ENCODE measurements at places on chromosomes 12 and 14.

DNA sequence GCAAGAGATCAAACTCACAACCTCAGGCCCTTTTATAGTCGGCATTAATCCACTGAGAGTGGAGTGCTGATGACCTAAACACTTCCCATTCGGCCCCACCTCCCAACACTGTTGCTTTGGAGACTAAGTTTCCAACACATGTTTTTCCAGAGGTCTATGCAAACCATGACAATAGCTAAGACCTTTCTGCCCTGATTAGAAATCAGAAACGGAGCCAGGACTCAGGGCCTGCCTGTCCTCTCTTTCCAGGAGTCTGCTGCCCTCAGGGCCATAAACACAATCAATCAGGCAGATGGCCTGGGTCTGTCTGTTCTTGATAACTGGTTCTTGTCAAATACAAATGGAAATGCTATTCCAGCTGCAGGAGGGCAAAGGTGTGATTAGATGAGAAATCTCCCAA is 97.2 kb upstream of the PSMC1 start:
- DNase-seq, result no peak

GRCh38 chr12:2355604-2356003 is 302.8 kb downstream of the CACNA1C start:
- DNase-seq, result no peak

- DNase-seq, result no peak
These were observed 10.7 kb downstream of the CREBL2 start for GRCh38 chr12:12622418-12622817.

DNA sequence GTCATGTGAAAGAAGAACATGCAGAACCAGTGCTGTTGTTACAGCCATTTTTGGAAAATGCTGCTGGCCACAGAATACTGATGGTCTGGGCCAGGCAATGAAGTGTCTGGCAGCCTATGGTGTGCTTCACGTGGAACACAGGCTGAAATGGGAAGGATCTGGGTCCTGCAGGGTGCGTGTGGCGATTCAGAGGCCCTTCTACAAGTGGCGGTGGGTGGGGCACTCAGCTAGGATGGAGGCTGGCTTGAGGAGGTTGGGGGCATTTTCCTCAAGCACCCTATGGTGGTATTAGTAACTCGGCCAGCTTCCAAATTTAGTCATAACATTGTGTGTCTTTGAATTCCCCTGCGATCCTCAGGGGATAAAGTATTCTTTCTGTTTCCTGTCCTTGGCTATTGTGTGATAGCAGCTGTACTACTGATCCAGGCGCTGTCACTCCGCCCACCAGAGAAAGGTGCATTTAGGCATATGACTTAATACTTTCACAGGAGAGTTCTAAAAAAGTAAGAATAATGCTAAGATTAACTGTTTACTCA is 9.2 kb upstream of the RAD52 start:
- DNase-seq, result no peak

DNA sequence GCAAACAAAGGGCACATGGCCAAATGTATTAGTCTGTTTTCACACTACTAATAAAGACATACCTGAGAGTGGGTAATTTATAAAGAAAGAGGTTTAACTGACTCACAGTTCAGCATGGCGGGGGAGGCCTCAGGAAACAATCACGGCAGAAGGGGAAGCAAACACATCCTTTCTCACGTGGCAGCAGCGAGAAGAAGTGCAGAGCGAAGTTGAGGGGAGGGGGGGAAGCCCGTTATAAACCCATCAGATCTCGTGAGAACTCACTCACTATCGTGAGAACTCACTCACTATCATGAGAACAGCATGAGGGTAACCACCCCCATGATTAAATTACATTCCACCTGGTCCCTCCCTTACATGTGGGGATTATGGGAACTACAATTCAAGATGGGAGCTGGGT is 66.1 kb downstream of the ST8SIA1 start:
- no peak for DNase-seq

DNA sequence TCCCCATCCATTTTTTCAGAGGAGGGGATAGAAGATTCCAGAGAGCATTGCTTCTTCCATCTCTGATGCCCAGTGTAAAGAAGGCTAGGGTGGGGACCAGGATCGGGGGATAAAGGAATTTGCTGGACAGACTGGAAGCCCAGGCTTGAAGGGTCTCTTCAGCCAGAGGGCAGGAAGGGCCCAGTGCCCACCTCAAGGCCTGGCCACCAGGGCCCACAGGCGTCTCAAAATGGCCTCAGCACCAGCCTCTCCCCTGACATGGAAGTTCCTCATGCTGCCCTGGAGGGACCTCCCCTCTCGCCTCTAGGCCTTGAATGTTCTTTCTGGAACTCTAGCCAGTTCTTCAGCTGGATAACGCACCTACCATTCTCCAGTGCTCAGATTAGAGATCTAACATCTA is 2.8 kb downstream of the RPS6KL1 start:
- no peak for DNase-seq

DNA sequence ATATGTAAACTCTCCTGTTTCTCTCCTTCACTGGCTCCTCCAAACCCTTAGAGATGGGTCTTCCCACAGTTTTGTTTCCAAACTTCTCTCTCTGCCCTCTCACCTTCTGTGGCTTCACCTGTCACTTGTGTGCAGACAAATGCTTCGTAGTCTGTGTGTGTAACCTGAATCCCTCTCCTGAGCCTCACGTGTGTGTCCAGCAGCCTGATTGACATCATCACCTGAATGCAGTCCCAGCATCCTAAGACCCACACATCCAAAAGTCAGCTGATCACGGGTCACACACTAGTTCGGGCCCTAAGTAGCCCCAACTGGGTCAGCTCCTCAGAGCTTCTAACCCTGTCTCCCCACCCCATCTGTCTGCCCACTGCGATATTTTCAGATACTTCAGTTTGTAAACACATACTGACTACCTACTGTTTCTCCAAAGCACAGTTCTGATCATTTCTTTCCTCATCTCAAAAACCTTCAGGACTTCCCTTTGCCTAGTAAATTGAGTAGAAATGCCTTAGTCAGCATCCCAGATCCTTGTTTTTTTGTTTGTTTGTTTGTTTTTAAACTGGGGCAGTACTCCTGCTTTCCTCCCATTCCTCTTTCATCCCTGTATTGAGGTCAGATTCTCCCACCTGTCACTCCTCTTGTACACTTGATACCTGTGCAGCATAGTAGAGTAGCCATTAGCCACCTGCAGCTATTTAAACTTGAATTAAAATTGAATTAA is 23.7 kb downstream of the FNTB start:
- DNase-seq, result no peak

DNA sequence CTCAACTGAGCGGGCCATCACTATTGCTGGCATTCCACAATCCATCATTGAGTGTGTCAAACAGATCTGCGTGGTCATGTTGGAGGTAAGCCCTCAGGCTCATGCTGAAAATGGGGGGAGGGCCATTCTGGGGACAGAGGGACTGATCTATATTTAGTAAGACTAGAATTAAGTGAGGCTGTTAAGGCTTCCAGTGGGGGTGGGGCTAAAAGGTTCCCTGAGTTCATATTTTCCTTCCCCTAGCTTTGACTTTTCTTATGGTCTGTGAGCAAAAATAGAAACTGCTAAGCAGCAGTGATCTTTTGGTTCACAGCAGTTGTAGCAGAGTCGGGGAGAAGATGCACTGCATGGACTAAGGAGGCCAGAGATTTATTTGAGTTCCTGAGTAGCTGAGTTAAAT is 9.2 kb downstream of the PCBP2 start:
- no peak for DNase-seq

- DNase-seq, result no peak
These were observed 38.8 kb downstream of the CDKL1 start for GRCh38 chr14:50357753-50358395.

DNA sequence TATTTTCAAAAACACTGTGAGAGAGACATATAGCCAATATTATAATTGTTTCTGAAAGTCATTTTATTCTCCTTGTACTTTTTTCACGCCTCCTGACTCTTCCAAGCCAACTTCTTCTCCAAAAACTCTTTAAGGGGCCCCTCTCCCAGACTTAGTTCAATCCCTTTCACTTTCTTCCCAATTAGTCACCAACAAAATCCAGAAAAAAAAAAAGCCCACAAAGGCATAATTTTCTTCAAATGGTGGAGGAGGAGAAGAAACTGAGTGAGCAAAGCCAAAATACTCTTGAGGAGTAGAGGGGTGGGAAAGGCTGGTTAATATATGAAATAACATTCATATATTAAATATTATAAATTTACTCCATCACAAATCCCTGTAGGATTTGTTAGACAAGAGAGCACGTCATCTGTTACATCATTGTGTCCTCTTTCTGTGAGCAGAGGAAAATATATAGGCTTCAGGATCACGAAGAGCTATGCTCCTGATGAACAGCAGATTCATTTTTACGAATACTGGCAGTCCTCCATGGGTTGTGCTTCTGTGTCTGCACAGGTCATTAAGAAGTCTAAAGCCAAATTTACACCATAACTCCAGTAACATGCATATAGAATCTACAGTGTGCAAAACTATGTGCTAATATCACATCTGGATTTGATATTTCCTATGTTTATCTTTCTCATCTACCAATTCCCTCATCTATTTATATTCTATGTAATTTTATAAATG is 25.9 kb upstream of the NID2 start:
- no peak for DNase-seq

GRCh38 chr14:67172520-67172919 is 16.7 kb upstream of the GARIN2 start:
- no peak for DNase-seq

DNA sequence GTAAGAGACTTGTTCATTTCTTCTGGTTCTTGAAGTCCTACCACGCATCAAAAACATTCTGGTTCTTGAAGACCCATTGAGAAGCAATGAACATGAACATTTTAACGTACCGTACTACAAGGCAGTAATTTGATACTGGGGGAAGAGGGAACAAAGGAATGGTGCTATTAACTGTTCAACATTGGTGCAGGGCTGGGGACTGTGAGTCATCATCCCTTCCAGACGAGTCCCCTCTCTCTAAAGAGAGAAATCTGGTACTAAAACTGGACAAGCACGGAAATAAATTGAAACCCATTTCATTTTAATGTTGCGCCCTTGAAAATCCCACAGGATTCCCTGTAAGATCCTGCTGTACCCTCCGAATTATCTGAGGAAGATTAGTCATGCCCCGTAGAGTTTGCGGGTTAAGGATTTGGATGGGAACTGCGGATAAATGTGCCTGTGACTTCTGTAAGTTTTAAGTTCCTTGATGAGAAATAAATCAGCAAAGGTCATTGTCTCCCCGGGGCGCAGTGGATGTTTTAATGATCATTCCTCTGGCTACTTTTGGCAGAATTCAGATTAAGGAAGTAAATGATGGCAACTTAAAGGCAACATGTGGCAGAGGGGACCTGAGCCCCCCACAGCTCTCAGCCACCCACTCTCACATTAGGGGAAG is 78.6 kb downstream of the KCNK13 start:
- DNase-seq, result no peak

DNA sequence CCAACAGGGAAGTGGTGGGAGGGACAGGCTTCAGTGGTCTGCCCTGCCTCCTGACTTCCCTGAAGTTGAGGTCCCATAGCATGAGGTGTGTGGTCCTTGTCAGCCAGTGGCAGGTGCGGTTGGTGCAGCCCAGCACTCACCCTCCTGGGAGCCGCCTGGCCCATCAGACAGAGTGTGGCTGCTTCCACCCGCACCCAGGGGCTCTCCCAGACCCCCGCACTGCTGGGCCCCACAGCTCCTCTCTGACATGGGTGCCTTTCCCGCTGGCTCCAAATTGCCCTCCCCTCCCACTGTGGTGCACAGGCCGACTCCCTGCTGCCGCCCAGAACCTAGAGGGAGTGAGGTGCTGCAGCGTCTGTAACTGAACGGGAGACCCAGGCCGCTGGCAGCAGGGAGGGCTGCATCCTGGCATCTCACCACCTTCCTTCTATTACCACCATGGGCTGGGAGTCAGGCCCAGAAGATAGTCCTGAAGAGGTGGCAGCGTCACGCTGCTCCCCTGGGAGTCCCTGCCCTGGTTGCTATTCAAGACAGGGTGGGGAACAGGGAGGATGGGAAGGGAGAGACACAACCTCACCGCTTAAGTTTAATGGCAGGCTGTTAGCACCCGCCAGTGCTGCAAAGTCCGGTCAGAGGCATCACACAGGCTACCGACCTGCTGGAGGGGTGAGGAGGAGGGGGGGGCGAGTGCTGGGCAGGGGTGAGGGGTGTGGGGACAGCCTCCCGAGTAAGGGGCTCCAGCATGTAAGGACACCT is 180.6 kb upstream of the PRMT8 start:
- DNase-seq, result no peak

GRCh38 chr12:25712169-25712568 is 159.1 kb upstream of the LMNTD1 start:
- no peak for DNase-seq

GRCh38 chr12:56011509-56012090 is 9.2 kb upstream of the IKZF4 start:
- DNase-seq, result no peak

GRCh38 chr12:68959143-68959858 is 26.3 kb upstream of the CPM start:
- DNase-seq, result no peak

DNA sequence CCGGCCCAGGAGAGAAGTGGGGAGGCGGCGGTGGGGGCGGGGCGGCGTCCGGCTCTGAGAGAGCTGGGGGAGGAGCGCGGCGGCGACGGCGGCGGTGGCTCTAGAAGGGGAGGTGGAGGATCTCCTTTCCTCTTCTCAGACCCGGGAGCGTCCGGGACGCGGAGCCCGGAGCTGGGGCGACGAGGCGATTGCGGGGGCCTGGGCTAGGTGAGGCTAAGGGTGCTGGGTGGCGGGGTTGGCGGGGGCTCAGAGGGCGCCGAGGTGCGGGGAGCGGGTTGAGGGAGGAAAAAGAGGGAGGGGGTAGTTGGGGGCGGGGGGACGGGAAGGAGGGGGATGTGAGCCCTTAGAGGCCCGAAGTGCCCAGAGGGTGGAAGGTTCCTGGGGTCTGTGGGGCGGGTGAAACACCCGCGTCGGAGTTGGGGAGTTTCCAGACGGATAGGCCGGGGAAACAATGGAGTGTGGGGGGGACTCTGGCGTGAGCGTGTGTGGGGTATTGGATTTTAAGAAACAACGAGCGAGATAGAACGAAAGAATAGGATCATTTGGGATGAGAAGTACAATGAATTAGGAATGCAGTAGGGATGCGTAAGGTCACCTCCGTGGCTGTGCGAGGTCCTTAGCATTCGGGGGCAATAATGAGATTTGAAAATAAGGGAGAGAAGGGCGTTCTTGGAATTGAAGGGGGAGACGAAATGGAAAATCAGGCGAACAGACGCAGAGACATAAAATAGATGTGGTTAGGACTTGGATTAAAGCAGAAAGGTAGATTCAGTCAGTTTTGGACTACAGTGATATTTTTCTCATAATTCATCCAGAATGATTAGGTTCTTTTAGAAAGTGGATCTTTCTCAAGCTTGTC is at the start of gene SPATS2:
SPATS2 (plus strand) TSS at position 82 of the 859 bp plus-strand sequence. CDS start 93,551 bp downstream, outside the sequence.
- no peak for DNase-seq

- DNase-seq, result no peak
These were observed 216.2 kb upstream of the KRR1 start for GRCh38 chr12:75727577-75727976.

DNA sequence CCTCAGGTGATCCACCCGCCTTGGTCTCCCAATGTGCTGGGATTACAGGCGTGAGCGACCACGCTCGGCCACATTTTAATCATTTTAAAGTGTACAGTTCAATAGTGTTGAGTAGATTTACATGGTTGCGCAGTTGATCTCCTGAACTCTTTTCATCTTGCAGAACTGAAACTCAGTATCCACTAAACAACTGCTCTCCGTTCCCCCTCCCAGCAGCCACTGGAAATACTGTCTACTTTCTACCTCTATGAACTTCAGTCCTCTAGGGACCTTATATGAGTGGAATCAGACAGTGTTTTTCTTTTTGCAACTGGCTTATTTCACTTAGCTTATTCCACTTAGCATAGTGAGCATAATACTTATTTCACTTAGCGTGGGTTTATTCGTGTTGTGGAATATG is 53.7 kb downstream of the KCTD10 start:
- no peak for DNase-seq

- no peak for DNase-seq
These were observed 552 bp downstream of the TAPBPL start for GRCh38 chr12:6452245-6452943.
